ENCODE measurements at places on chromosomes 2 and 18. TPM values are rescaled to one million over a fixed set of nuclear protein-coding genes. Genes with fewer than 3 reads are reported as not detected.

DNA sequence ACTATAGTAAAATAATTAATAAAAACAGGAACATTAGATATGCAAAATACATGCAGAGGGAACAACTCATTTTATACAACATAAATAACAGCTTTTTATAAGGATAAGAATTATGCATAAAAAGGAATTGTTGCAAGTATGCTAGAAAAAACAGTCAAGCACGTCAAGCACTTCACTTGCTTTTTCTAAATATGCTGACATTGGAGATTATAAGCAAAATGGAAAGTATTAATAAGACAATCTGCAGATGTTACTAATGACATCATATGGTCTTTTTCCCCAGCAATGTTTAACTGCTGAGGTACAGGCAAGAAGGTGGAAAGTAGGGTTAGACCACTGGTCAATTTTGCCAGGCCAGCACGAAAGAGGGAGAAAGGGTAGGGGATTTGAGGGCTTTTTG lies 111.7 kb downstream of the HIBCH start:
- no peak for DNase-seq

GRCh38 chr2:171180229-171180930 lies 19.7 kb upstream of the TLK1 start:
- no peak for DNase-seq

GRCh38 chr18:7367336-7367735 lies 136.4 kb downstream of the LRRC30 start:
- no peak for DNase-seq

Gene RAB3GAP1
- total RNA-seq: 44.6 TPM

Gene CDK5R2
- 1.1 TPM for total RNA-seq

All from astrocyte (in vitro differentiated cells and primary cell).